ENCODE measurements at places on chromosomes 6 and 20.

GRCh38 chr6:69232911-69233448 lies 563.8 kb downstream of the LMBRD1 start:
- DNase-seq = peak; percentile 57

DNA sequence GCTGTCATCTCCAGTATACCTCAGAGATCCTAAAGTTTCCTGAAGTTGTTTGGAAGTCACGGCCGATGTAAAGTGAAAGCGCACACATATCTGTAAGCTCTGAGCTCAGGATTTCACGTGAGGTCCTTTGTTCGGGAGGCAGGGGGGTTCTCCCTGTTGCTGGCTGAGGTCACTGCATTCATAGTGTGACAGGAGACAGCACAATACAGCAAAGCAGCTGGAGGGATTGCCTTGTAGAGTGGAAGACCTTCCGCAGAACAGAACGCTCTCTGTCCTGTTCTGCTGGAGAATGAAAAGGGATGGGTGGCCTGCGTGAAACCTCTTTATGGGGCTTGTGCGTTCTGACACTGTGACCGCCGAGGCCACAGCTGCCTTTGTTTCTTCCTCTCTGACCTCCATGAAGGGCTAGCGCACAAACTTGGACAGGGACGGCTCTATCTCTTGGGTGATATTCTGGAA lies 13.4 kb upstream of the SERPINB1 start:
- DNase-seq = no peak

- no peak for DNase-seq
Observed at GRCh38 chr6:7523922-7524321, 17.5 kb upstream of the DSP start.

- DNase-seq = no peak
Observed at GRCh38 chr20:3795511-3796468, at the start of gene CDC25B. TSS of gene CDC25B (plus strand) at chr20:3796310. CDS start at chr20:3796532, 222 bp downstream.

- DNase-seq = no peak
Observed at GRCh38 chr20:675453-676314, at the start of gene SCRT2. TSS of gene SCRT2 (minus strand) at chr20:675802. CDS start at chr20:675601, 201 bp downstream.

DNA sequence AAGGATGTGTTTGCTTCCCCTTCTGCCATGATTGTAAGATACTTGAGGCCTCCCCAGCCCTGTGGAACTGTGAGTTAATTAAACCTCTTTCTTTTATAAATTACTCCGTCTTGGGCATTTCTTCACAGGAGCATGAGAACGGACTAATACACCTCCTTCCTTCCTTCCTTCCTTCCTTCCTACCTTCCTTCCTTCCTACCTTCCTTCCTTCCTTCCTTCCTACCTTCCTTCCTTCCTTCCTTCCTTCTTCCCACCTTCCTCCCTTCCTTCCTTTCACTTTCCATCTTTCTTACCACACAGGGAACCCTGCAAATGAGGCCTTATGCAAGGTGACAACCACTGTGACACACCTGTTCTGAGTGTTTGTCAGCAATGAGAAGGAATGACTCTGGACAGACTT lies 141.3 kb upstream of the EXOC2 start:
- DNase-seq = no peak

DNA sequence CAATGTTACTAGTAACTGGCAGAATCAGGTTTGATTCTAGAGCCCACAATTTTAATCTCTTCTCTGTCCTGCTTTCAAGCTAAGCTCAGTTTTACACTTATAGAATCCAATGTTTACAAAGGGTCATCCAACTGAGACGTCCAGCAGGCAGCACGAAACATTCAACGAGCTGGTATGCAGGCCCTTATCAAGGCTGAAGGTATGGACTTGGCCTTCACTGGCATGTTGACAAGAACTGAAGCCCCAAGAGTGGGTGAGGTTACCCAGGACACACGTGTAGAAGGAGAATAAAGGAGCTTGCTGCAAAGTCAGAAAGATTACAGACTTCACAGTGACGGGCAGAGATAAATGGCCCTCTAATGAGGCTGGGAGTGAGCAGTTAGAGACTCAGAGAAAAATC lies 187.4 kb downstream of the KIF16B start:
- DNase-seq = no peak

DNA sequence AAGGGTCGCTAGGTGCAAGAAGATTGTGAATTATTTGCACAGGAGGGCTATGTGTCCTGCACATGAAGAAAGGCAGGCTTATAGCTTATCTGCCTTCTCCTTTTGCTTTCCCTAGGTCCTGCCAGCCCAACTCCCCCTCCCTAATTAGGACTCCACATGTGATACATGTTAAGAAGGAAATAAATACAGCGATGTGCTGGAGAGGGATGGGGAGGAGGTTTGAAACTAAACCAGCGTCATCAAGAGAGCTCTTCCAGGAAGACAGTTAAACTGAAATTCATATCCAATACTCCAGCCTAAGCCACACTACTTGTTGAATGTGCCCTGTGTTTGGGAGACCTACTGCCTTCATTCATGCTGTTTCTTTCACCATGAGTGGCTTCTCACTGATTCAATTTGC lies 34.9 kb upstream of the UTRN start:
- DNase-seq = no peak

DNA sequence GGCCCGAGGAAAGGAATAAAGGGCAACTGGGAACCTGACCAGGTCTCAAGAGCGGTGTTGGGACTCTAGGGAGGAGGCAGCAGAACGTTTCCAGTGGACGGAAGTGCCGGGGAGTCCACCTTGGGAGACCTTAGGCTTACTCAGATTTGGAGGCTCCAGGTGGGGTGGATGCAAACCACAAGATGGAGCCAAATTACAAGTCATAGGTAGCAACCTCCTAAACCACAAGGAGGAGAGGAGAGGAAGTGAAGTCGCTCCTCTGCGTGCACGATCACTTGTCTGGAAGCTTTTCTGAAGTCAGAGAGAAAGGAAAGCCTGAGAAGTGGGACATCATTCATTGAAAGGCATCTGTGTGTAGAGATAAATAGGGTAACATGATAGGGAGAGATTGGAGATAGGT lies 9.3 kb downstream of the HLA-DOA start:
- peak; percentile 57 for DNase-seq

- DNase-seq = no peak
Observed at GRCh38 chr6:170276369-170277057, 14.4 kb downstream of the DLL1 start.

GRCh38 chr20:15655295-15655874 lies 917.9 kb downstream of the KIF16B start:
- DNase-seq = no peak

GRCh38 chr6:89989742-89990141 lies 95.5 kb downstream of the GJA10 start:
- no peak for DNase-seq

GRCh38 chr20:54469952-54470351 lies 5.4 kb upstream of the DOK5 start:
- no peak for DNase-seq

DNA sequence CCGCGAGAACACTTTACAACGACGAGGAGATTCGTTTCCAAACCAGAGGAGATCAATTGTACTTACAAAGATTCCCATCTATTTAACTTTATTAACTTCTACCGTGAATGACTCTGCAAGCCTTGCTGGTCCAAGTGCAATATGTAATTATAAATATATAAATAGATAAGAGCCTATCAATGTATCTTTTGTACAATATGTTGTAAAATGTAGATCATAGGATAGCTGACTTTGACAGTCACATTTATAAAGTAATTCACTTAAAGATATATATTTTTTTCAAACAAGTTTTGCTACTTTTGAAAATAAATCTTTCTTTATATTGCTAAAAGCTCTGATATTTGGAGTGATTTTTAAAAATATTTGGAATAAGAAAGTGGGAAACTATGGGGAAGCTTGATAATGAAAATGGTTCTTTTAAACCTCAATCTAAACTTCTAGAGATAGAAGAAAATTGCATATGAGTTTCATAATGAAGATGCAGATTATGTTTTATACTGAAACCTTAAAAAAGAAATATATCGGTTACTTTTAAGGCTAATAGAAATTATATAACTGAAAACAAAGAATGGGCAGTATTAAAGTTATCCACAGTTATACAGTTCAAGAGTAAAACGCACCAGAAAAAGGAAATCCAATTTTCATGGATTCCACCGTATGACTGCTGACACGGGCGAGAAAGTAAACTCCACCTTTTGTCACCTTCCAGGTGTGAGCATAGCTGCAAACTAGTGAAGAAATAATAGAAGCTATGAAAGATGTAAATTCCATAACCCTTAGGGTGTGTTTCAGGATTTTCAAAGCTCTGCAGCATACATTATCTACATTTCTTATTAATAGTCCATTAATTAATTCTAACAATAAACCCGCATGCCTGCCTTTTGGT lies 3.3 kb downstream of the TCF21 start:
- no peak for DNase-seq

DNA sequence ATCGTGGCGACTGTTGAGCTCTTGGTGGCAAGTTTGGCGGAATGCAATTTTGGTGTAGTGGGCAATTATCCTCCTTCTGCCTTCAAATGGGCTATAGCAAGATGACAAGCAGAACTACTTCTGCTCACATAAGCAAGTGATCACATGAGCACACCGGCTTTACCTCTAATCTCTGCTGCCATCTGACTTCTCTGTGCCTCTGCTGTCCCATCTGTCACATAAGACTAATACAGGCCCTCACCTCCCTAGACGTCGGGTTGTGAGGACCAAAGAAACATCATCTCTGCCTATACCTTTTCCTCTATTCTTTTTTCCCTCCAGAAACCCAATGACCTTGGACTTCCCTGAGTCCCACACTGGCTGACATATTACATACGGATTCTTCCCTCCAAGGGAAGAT lies 13.3 kb upstream of the WTAP start:
- no peak for DNase-seq

DNA sequence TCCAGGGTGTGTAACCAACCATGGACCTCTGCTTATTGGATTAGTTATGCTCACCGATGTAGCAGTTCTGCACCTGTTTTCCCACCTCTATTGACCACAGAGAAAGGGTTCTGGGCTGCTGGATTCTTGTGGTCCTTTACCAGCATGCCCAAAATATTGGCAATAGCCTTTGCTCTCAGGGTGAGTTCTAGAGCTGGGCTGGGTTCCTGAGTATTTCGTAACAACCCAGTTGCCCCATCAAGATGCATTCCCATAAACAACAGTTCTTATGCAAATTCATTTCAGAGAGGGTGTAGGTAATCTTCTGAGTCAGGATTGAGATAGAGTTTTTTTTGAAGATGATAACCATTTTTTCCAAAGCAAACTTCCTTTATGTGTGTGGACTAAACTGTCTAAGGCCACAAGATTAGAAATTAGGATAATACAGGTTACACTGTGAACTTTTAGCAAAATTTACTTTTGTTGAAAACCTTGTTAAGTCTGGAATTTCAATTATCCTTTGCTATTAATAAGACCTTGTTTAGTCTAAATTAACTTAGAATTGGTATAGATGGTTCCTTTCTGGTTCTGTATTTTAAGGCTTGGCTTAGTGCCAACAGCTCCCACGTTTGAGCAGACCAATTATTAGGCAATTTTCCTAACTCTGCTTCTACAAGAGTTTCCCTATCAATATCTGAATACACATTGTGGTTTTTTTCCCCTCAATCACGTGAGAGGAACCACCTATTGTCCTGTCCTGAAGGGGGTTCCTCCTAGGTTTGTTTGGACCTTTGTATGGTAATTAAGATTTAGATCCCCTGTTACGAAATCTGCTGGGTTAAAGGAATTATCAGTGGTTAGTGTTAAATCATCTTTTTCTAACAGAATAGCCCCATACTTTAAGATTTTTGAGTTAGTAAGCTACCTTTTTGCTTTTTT lies 46.1 kb downstream of the TBX18 start:
- DNase-seq = no peak

DNA sequence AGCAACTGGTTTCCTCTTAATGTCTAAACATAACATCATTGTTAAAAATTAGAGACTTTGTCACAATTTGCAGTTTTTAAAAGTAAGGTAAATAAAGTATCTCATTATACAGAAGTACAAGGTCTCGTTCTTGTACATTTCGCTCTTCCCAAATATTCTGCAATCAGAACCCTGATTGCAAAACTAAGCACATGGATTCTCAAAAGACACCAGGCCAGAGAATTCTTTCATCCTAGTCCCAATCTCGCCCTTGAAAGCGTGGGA lies 355 bp upstream of the AKAP7 start:
- no peak for DNase-seq

DNA sequence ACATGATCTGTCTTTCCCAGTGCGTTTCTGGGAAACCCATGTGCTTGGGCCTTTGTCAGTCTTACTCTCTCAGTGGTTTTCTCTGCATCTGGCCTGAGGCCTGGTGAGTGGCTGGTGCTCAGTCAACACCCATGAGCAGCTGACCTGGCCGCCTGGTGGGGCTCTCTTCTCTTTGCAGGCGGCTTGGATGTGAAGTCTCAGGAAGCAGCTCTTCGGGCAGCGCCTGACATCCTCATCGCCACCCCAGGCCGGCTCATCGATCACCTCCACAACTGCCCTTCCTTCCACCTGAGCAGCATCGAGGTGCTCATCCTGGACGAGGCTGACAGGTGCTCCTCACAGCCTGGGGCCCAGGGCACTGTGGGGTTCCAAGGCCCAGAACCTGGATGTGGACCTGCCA lies 10.8 kb downstream of the DDX27 start:
- DNase-seq = no peak

- no peak for DNase-seq
Observed at GRCh38 chr20:19333563-19333962, 121.1 kb downstream of the SLC24A3 start.

DNA sequence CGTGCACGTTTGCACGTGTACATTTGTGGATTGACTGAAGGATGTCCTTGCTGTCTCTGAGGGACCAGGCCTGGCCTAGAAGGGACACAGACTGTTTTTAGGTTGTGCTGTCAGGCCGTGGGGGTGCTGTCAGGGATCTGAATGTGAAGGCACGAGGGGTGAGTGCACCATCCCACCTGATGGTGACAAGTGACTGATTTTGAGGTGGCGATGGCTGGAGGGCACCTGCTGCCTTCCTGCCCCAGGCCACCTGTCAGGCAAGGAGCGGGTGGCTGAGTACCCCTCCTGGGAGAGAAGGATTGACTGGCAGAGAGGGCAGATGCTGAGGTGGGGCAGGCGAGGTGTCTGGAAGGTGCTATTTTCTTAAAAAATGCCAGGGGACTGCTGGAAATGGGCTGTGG lies 1.2 kb downstream of the RAB44 start:
- DNase-seq = no peak

- DNase-seq = no peak
Observed at GRCh38 chr20:21395666-21396598, 1.4 kb downstream of the NKX2-4 start.

DNA sequence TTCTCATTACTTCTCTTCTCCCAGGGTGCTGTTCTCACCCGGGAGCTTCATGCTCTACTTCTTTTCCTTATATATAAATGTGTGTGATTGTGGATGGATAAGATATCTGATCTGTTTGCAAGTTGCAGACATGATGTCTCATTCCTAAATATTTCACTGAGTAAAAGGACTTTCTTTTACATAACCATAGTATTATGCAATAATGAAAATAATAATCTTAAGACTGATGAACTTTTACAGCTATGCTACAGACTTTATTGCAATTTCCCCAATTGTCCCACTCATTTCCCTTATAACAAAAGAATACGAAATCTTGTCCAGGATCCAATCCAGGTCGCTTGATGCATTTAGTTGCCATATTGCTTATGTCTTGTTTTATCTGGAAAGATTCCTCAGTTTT lies 284.5 kb upstream of the JAG1 start:
- no peak for DNase-seq

All from iPS DF 6.9 (cell line).